SW480 (cell line): ENCODE measurements at places on chromosomes 4 and X.

- DNase-seq = no peak
Observed at GRCh38 chr4:119498527-119498926, 130.1 kb downstream of the PDE5A start.

GRCh38 chr4:110667670-110668069, 44.8 kb upstream of the PITX2 start:
- no peak for DNase-seq

DNA sequence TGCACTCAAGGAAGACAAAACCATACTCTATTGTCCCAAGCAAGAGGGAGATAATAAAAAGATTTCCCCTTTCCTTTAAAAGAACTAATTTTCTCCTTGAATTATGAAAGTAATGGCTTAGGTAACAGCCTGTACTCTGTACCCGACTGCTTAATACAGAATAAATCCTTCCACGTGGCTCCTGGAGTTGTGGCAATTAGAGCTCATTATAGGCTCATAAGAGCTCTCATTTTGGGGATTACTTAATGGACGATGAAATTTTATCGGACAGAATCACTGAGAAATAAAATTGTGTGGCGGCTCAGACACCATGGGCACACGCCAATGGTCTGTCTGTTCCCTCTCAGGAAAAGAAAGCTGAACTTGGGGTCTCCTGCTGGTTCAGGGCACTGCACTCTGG, 2.8 kb upstream of the GSX2 start:
- DNase-seq = no peak

- no peak for DNase-seq
Observed at GRCh38 chr4:173367285-173367684, 3.5 kb upstream of the SAP30 start.

DNA sequence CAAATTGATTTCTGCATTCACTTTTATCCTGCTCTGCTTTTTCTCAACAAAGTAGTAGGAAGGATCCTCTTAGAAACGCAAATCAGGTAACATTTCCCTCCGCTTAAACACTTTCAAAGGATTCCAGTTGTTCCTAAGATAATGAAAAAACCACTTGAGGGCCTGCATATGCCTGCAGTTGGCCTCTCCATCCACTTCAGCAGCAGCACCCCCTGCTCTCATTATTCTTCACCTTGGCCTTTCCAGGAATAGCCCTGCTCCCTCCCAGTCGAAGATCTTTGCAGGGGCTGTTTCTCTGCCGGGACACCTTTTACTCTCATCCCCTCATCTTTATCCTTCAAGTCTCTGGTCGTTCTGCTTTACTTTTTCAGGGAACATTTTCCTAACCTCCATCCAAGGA, 314.0 kb downstream of the INPP4B start:
- DNase-seq = no peak

- no peak for DNase-seq
Observed at GRCh38 chr4:57051524-57051923, 58.7 kb downstream of the IGFBP7 start.

DNA sequence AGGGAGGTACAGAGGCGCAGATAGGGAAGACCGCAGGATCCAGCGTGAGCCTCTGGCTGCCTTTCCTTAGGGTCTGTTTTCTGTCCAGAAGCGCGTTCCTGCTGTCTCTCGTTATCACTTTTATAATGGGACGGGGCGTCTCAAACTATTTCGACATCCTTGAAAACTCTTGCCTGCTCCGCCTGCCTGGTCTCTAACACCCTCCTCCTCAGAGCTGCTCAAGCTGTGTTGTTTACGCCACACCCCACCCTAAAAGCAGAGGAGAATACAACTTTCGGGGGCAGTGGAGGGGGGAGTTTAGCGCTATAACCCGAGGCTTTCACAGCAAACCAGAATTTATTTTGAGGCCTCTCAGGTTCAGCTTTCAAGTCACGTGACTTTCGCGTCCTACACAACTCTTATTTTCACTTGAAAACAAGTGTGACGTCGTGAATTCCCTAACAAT, 646 bp upstream of the FAM3A start:
- DNase-seq = no peak

- DNase-seq = no peak
Observed at GRCh38 chrX:2711441-2711840, 20.3 kb downstream of the CD99 start.

GRCh38 chr4:113958766-113959538, 20.5 kb downstream of the ARSJ start:
- peak; percentile 90 for DNase-seq
